Stimulated activated CD4-positive, alpha-beta T cell treated with anti-CD3 and anti-CD28 coated beads, Interleukin-12 subunit alpha, Interleukin-12 subunit beta, amount 100 ng/mL, for 24 hours (primary cell): ENCODE measurements at places on chromosomes 11 and 22.

- no peak for DNase-seq
Measured at GRCh38 chr11:117529816-117530215, 202.2 kb downstream of the CEP164 start.

DNA sequence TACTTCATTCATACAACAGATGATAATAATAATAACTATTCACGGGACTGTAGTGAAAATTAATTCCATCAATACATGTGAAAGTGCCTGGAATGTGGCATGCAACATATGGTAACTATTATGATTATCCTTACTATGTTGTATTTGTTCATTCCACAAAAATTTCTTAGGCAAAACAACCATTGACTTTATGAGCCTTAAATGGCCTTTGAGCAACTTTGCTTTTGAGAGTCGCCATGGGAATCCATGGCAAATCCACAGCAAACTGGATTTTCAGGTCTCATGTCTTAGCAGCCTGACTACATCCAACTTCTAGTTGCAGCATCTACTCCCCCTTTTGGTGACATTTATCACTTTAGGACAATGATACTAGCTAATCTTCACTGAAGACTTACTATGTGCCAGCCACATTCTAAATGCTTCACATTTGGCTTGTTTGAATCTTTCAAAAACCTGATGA lies 56.8 kb downstream of the SLC1A2 start:
- DNase-seq: no peak

- DNase-seq: no peak
Measured at GRCh38 chr11:12235080-12235479, 124.7 kb downstream of the MICAL2 start.

DNA sequence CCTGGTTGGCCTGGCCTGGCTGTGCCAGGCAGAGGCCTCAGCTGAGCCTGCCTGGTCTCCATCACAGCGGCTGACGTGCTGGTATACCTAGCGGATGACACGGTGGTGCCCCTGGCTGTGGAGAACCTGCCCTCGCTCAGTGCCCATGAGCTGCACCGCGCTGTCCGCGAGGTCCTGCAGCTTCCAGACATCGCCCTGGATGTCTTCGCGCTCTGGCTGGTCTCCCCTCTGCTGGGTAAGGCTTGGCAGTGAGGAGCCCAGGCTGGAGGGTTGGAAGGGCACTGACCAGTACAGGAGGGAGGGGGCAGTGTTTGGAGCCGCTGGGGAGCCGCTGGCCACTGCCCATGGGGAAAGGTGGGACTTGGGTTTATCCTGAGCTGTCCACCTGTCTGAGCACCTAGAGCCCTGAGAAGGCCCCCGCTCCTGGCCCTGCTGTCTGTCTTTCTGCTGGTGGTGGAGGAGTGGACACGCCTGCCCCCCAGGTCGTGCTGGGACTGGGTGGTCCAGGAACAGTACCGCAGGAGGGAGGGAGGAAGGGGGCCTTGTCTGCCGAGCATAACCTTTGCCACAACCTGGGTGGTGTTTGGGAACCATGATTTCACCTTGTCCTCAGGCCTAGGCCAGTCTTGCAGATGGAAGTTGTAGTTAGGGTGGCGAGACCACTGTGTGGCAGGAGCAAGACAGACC lies 3.0 kb downstream of the FRMD8 start:
- no peak for DNase-seq

GRCh38 chr22:16824716-16825687 lies at the start of gene XKR3:
Gene XKR3 (minus strand): TSS chr22:16825411. CDS start chr22:16808073, 17,338 bp downstream.
- no peak for DNase-seq

- DNase-seq: no peak
Measured at GRCh38 chr11:1767399-1768140, 3.8 kb upstream of the CTSD start.

DNA sequence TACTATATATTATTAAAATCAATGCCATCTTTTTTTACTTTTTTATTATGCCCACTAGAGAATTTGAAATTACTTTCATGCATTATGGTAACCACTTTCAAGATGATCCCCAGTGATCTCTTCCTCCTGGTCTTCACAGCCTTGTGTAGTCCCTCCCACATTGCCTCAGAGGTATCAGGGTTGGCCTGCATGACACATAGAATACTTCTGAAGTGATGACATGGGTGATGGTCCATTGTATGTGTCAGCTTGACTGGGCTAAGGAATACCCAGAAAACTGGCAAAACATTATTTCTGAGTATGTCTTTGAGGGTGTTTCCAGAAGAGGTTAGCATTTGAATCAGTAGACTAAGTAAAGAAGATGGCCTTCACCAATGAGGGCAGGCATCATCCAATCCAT lies 14.2 kb upstream of the ISX start:
- DNase-seq: no peak

- DNase-seq: no peak
Measured at GRCh38 chr22:28771195-28771791, 1.2 kb upstream of the CCDC117 start.

DNA sequence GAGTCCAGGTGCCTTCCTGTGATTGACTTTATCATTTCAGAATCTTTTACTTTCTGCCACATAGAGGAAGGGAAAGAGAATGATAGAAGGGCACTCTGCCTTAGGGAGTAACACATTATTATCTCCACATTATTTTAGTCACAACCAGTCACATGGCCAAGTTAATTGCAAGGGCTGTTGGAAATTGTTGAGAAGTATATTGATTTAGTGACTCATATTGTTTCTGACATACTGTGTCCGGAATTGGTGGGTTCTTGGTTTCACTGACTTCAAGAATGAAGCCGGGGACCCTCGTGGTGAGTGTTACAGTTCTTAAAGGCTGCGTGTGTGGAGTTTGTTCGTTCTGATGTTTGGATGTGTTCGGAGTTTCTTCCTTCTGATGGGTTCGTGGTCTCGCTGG lies 8.7 kb downstream of the OR51B4 start:
- no peak for DNase-seq

DNA sequence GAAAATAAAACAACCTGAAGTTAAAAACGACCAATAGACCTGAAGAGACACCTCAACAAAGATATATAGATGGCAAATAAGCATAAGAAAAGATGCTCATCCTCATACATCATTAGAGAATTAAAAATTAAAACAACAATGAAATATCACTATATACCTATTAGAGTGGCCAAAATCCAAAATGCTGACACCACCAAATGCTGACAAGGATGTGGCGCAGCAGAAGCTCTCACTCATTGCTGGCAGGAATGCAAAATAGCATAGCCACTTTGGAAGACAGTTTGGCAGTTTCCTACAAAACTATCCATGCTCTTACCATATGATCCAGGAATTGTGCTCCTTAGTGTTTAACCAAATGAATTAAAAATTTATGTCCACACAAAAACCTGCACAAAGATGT lies 55.0 kb upstream of the APOA1 start:
- no peak for DNase-seq

GRCh38 chr11:97092823-97093222 lies 703.0 kb downstream of the JRKL start:
- no peak for DNase-seq

GRCh38 chr11:46012185-46012584 lies 89.7 kb downstream of the LARGE2 start:
- no peak for DNase-seq

- DNase-seq: no peak
Measured at GRCh38 chr11:9692691-9693090, 28.8 kb downstream of the SWAP70 start.

DNA sequence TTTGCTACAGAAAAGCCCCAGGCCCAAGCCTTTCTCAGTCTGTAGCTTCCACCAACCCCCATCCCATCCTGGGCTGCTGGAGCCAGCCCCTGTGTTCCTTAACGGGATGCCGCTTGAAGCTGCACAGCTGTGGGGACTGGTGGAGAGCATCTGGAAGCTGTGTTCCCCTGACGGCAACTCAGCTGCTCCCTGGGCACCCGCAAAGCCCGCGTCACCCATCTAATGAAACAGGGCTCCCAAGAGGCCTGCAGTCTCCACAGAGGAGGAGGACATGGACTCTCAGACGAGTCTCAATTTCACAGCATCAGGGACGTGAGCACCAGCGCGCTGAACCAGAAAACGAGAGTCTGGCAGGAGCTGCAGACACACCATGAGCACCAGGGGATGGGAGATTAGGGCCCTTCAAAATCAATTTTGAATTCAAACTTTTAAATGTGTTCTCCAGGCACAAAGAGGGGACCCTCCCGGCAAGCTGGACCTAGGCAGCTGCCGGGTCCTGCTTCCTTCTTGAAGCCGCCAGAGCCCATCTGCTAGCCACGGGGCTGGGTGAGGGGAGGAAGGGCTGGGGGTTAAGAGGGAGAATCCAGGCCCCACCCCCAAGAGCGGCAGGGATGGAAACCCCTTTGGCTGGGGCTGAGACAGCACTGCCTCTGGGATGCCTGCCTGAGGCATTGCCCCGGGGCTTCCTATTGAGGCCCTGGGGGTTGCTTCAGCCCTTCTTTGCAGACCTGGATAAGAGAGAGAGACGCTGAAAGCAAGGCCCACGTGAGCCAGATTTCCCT lies 21.0 kb downstream of the LMO1 start:
- no peak for DNase-seq

DNA sequence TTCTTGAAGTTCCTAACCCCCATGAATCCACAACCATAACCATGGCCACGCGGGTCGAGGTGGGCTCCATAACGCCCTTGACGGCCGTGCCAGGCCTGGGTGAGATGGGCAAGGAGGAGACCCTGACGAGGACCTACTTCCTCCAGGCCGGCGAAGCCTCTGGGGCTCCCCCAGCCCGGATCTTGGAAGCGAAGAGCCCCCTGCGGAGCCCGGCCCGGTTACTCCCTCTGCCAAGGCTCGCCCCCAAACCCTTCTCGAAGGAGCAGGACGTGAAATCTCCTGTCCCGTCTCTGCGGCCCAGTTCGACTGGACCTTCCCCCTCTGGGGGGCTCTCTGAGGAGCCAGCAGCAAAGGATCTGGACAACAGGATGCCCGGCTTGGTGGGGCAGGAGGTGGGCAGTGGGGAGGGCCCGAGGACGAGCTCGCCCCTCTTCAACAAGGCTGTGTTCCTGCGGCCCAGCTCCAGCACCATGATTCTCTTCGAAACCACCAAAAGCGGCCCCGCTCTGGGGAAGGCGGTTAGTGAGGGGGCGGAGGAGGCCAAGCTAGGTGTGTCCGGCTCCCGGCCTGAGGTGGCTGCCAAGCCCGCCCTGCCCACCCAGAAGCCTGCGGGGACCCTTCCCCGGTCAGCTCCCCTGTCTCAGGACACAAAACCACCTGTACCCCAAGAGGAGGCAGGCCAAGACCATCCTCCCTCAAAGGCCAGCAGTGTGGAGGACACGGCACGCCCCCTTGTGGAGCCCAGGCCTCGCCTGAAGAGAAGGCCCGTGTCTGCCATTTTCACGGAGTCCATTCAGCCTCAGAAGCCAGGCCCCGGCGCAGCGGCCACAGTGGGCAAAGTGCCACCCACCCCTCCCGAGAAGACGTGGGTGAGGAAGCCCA lies 75.7 kb downstream of the KIAA1671 start:
- DNase-seq: no peak

GRCh38 chr22:40898850-40899357 lies 37.0 kb upstream of the DNAJB7 start:
- DNase-seq: no peak

GRCh38 chr11:27717801-27718229 lies 17.6 kb upstream of the BDNF start:
- no peak for DNase-seq

GRCh38 chr11:44880953-44881352 lies 69.7 kb downstream of the TP53I11 start:
- DNase-seq: no peak

- DNase-seq: no peak
Measured at GRCh38 chr22:44500599-44500998, 2.6 kb upstream of the RTL6 start.

DNA sequence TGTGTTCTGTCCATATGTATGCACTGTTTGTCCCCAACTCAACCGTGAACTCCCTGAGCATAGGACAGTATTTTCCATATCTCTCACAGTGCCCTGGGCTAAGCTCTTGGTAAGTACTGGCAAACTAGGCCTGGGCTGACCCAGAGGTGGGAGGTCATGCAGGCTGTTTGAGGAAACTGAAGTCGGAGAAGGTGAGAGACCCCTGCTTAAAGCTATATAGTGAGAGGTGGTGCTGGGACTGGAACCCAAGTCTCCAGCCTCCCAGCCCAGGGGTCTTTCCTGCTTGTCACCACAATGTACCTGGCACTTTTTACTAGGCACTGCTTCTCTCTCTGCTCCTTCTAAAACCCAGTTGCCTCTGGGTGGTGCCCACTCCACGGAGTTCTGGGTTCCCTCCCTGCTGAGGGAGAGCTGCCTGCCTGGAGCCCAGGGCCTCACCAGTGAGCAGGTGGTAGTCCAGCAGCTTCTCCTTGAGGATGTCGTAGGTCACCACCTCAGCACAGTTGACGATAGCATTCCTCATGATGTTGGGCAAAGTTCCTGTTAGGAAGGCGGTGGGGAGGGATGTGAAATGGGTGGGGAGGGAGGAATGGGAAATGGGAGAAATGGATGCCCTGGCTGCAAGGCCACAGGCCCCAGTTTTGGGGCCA lies 4.7 kb downstream of the UCP3 start:
- no peak for DNase-seq

GRCh38 chr11:34749666-34750659 lies 129.1 kb downstream of the EHF start:
- no peak for DNase-seq

DNA sequence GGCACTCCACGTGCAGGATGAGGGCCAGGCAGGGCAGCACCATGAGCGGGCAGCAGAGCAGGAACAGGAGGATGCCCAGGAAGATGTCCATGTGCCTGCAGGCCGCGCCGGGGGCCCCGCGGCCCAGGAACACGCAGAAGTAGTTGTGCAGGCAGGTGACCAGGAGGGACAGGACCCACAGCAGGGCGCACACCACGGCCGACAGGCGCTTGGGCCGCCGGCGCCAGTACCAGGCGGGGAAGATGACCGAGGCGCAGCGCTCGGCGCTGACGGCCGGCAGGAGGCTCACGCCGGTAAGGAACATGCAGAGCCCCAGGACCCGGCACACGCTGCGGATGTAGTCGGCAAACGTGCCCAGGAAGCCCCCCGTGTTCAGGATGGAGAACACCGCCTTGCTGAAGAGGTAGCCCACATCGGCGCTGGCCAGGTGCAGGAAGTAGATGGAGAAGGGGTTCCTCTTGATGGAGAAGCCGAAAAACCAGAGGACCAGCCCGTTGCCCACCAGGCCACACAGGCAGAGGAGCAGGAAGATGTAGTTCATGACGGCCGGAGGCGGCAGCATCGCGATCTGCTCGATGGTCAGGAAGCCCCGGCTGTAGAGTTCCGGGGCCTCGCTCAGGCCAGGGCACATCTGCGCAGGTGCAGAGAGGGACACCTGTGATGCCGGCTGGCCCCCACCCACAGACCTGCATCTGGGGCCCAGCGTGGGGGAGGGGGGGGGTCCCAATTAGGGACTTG lies 7.2 kb downstream of the MRGPRF start:
- no peak for DNase-seq

DNA sequence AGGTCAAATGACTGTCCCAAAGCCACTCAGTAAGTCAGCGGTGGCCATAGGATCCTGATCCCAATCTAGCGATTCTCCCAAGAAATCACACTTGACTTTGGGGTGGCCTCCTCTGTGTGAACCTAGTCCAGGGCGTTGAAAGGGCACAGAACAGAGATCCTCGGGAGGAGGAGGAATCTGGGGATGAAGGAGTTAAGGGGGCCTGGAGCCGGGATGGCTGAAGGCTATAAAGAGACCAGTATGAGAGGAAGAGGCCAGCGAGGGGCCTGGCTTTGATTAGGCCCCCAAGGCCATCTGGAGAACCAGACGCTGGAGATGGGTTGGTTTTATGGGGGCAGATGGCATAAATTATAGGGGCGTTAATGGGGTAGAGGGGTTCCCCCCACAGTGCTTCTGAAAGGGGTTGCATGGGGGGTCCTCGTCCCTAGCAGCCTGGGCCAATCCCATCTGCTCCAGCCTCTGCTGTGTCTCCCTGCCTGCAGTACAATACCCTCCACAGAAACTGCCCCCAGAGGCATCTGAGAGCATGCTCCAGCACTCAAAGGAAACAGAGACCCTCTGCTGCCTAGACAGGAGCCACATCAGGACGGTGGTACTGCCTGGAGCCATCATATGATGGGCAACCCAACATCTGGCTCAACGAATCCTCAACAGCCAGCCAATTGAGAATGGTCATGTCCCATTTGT lies 35.2 kb upstream of the TRIM29 start:
- no peak for DNase-seq
